ENCODE measurements at places on chromosomes 11 and 22. TPM values are rescaled to one million over a fixed set of nuclear protein-coding genes. Genes with fewer than 3 reads are reported as not detected.

AGBL2 gene
- total RNA-seq = 4.4 TPM

GTSE1 gene
- total RNA-seq = 8.6 TPM

MYOD1 gene
- 11.8 TPM for total RNA-seq

TMPRSS6 gene
- total RNA-seq = 0.18 TPM

CSF2RB gene
- 7.9 TPM for total RNA-seq

ARFIP2 gene
- 44.1 TPM for total RNA-seq

MRGPRE gene
- total RNA-seq = not detected

C11orf65 gene
- total RNA-seq = 0.64 TPM

POU2AF2 gene
- total RNA-seq = not detected

TIGD3 gene
- total RNA-seq = 0.35 TPM

SYT7 gene
- total RNA-seq = 7.2 TPM

CADM1 gene
- 104 TPM for total RNA-seq

MMP11 gene
- total RNA-seq = 36.6 TPM

SNX19 gene
- 57.6 TPM for total RNA-seq

ALDH3B1 gene
- 4.4 TPM for total RNA-seq

GALNT18 gene
- 53.5 TPM for total RNA-seq
